SJCRH30 (cell line): ENCODE measurements at places on chromosomes 1 and 21.

DNA sequence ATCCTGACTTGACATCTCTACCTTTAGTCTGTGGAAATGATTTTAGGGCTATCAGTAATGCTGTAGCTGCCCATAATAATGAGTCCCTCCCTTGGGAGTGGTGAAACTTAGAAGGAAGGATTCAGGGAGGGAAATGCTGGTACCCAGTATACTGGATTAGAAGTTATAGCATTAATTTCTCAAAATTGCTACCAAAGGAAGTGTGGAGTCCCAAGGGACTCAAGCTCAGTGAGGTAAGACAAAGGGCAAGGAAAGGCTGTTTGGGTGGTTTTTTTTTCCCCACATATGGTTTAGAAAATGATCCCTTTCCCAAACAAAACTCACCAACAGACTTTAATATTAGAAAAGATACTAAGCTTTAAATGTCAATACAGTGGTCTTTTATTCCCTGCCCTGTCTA is 99.9 kb downstream of the CD247 start:
- no peak for DNase-seq

DNA sequence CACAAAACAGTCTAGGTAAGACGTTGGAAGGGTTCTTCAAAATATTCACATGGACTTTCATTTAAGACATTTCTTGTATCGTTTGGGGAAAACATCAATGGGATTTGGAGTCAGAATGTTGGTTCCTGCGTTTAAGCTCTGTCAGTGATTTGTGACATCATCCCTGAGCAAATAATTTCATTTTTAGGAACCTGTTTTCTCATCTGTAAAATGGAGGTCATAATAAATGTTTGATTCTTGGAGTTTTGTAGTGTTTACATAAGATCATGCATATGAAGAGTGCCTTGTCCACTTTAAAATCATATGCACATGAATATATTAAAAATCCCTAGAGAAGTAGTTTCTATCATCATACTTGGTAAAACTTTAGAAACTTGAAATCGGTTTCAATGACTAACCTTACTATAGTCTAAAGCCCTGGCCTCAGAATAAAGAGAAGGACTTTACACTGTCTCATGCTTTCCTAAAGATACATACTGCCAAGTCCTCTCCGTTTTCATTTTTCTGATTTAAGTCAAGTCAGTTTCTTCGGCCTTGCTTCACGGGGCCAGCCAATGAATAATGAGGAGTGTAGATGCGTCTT is 178.4 kb downstream of the ADSS2 start:
- no peak for DNase-seq

DNA sequence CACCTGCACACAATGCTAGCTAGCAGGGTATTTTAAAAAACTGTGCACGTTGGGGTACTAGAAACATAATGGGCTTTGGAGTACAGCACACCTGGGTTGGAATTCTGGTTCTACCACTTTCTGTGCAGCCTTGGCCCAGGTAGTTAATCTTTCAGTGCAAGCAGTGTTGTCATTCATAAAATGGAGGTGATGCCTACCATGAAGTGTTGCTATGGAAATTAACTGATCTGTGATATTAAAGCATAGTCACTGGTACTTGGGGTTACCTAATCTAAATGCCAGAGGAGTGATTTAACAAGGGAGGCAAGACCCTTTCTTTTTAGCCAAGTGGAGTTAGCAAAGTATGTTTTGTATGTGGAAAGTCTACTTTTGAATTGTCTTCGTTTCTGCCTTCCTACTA is 18.0 kb downstream of the ATP1B1 start:
- DNase-seq, result no peak

GRCh38 chr21:25578056-25578961 is 29.0 kb downstream of the MRPL39 start:
- peak; percentile 11 for DNase-seq

DNA sequence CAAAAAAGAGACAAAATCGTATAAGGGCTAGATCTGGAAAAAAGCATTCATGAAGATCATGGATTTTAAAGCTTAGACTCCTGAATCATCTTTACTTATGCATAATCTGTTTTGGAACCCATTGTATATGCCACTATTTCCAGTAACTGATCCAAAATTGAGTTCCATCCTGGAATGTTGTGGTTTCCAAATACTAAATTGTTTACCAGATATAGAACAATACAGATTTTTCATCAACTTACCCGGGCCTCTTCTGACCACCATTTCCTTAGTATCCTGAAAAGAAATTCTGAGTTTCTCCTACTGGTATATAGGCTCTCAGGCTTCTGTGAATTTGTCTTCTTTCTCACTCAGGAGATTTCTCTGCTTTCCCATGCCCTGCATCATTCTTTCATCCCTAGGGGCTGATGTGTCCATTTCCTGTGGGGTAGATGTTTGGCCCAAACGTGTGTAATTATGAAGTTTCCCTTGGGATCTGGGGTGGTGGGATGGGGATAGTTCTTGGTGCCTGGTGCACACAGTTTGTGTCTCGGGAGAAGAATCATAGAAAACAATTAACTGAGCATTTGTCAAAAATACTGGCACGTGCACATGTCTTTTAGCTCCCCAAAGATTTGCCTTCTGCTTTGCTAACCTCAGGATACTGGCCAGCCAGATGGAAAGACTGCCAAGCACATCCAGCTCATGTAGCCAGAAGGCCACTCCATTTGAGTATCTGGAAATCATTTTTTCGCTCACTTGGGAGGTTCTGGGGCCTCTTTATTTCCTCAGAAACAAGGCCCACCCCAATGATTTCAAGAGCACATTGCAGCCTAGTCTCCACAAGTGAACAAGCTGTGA is 127.8 kb downstream of the NTMT2 start:
- DNase-seq, result no peak

- no peak for DNase-seq
Observed at GRCh38 chr1:207059881-207060280, 6.8 kb downstream of the PFKFB2 start.

GRCh38 chr1:235642943-235643371 is 6.6 kb downstream of the GNG4 start:
- DNase-seq, result no peak

GRCh38 chr1:225440380-225441221 is 12.8 kb upstream of the LBR start:
- no peak for DNase-seq

DNA sequence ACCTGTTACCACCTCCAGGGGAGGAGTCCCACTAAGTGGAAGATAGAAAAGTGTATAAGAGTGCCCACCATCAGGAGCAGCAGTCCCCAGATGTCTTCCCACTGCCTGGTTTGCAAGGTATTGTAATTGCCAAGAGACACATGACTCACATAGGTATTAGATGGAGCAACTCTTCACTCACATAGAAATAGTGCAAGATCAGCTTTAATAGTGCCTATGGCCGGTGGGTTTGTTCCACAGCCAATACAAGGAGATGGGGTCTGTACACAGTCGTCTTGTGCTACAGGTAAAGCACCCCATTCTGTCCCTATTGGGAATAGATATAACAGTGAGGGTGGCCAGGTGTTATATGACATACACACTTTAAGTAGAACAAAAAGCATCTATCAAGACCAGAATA is 18.6 kb upstream of the GBP5 start:
- DNase-seq, result no peak

DNA sequence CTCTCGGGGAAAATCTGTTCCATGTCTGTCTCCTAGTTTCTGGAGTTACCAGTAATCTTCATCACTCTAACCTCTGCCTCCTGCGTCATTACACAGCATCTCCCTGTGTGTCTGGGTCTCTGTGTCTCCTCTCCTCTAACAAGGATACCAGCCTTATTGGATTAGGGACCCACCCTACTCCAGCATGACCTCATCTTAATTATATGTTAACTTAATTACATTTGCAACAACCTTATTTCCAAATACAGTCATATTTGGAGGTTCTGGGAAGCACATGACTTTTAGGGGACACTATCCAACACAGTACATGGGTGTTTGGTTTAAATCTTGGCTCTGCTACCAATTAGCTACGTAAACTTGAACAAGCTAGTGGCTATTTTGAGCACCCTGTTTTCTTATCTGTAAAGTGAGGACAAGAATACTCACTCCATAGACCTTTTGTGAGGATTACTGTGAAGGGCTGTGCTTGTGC is 83.9 kb upstream of the SGIP1 start:
- no peak for DNase-seq

- no peak for DNase-seq
Observed at GRCh38 chr1:4319496-4319895, 334.9 kb upstream of the AJAP1 start.

DNA sequence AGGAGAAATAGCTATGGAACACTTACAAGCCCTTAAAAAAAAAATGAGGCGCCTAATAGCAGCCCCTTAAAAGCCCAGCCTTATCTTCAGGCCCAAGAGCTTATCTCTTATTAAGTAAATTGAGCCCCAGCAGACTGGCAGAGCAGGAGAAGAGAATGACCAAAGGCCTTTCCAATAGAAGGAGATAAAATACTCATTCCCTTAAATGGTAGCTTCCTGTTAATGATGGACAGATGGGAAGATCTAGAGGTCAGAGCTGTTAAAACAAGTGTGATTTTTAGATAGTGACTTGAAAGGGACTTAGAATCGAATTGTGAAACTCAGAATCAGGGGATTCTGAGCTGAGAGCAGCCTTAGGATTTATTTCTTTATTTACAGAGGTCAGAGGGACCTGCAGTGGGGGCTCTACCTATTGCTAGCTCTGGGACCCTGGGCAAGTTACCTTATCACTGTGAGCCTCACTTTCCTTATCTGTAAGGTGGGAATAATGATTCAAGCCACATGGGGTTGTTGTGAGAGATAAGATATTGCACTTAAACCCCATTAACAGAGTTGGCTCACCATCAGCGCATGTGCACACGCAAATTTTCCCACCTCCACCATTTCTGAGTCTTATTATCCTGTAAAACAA is 101.3 kb upstream of the C8B start:
- no peak for DNase-seq

DNA sequence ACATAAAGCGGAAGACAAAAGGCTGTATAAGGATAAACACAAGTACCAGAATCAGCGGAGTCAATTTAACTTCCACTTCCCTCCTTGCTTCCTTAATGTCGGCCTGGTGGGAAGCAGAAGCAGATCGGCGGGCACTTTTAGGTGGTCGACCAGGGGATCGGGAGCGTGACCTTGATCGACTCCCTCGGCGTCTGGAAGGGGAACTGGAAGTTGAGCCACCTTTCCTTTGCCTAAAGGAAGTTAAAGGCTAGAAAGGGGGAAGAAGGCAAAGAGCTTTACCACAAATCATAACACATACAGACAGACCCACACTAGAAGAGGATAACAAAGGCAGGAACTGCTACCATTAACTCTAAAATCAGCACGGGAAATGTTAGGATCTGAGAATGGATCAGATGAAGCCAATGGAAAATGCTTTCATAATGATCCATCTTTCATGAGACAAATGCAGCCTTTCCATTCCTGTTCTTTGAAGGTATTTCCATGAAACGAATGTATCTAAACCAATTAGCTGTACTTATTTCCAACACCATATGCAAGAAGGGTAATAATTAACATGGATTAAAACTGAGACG is 5.7 kb downstream of the LBR start:
- no peak for DNase-seq

GRCh38 chr1:235259133-235259778 is 68.7 kb downstream of the ARID4B start:
- no peak for DNase-seq

- DNase-seq, result no peak
Observed at GRCh38 chr1:23341931-23342692, 2.0 kb downstream of the HNRNPR start.

DNA sequence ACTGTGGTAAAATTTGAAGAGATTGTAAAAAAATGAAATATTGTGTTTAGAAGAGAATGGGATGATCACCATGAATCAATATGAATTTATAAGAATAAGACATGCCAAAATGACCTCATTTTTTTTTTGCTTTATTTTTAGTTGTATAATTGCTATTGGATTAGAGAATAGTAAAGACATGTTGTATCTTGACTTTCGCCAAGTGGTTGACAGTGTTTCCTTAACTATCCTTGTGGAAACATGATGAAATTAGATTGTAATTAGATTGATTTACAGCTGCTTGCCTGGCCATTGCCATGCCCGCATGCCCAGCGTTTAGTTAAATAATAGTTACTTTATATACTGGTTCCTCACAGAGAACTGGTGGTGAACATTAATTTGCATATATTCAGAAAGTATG is 154.9 kb downstream of the MAGI3 start:
- no peak for DNase-seq

GRCh38 chr1:41329662-41330587 is 31.3 kb upstream of the FOXO6 start:
- DNase-seq, result peak; percentile 80

GRCh38 chr1:163924041-163924440 is 602.3 kb downstream of the NUF2 start:
- DNase-seq, result peak; percentile 49

- DNase-seq, result no peak
Observed at GRCh38 chr1:36248250-36248894, 24.1 kb downstream of the THRAP3 start.

GRCh38 chr1:14682941-14683621 is 84.6 kb downstream of the KAZN start:
- no peak for DNase-seq

DNA sequence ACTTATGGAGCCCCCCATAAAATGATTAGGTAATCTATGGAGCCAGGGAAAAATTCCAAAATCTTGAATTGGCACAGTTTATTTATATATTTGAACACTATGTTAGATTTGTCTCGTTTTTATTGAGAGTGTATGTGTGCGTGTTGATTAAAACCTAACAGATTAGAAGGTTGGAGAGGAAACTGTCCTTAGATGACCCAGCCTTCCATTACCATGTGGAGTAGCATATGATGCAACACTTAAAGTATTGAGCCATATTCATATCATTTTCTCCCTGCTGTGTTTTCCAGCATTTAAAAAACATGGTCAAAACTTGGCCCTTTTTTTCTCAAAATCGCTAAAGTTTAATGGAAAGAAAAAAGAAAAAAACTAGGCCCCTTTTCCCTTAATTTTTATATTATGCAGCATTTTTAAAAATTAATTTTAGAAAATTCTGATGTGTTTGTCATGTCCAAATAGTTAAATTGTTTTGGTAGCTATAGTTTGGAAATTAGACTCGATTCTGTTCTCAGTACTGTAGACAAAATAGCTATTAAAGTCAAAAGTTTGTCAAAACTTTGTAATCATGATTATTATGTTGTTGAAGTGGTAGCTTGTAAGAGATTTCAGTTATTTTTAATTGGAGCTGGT is 2.3 kb downstream of the LRRC8D start:
- DNase-seq, result no peak

DNA sequence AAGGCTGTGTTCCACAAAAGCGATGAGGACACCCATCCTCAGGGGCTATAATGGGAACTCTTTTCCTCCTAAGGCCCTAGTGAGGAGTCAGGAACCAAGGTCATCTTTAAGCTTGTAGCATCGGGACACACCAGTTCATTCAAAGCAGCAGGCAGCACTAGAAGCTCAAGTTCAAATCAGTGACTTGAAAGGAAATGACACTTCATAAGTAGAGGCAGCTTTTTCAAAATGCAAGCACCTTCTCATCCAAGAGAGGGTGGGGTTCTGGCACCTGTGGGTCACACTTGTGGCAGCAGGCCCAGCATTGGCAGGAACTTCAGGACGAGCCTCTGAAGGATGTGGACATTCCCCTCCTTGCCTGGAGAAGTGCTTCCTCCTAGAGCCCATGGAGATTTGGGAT is 496.3 kb downstream of the KIF26B start:
- DNase-seq, result no peak

GRCh38 chr21:44914176-44914874 is 6.4 kb downstream of the ITGB2 start:
- DNase-seq, result no peak
